ENCODE measurements at places on chromosomes 7 and 10.

- DNase-seq, result no peak
Observed at GRCh38 chr10:9596368-9596920, 1421.2 kb upstream of the CELF2 start.

- no peak for DNase-seq
Observed at GRCh38 chr7:95213809-95214492, 110.4 kb downstream of the PON1 start.

DNA sequence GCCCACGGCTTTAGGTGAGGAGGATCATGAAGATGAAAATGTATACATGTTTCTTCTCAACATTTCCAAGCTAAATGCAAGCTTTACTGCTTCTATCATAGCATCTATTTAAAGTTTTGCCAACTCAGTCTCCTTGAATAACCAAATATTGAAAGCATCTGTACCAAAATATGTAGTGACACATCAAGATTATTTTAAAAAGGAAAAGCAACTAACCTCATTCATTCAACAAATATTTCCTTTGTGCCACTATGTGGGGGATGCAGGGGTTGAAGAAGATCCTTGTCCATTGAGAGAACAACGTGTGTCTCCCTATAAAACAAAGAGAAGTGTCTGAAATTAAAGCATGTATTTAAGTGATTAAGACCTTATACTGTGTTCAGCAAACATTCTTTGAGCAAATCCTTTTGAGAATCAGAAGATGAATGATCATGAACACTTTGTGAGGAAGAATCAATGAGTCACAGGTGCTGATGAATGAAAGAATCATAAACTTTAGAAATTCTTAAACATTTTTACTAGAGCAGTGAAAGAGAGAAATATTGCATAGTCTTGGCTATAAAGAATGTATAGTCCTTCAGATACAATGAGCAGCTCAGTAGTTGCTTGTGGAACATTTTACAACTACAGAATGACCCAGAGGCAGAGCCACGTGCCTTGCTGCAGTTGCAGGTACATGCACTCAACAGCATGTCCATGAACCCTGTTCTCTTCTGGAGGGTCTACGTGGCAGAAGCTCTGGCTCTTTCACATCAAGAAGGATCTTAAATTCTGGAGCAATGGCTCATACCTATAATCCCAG is 13.9 kb downstream of the TAS2R60 start:
- DNase-seq, result no peak

GRCh38 chr10:24873281-24873683 is 79.1 kb downstream of the PRTFDC1 start:
- no peak for DNase-seq

GRCh38 chr7:17040716-17041115 is 158.9 kb upstream of the AGR3 start:
- no peak for DNase-seq

DNA sequence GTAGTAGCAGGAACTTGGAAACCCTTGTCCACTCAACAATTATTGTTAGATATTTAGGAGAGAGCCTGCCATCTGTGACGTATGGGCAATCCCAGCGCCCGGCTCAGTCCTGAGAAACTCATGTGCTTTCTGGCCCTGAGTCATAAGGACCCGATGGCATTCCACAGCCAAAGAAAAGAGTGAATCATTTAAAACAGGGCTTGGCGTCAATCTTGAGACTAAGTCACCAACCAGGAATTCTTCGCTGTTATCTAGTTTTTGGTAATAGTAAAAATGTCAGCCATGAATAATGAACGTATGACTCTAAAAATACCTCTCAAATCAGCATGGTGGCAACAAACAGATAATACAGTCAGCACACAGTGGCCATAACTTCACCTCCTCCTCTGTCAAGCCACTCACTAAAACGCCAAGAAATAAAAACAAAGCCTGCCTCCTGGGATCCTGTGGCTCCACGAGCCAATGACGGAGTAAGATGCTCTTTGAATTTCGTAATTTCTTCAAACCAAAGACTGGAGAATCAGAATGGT is 140.8 kb downstream of the ADAM12 start:
- DNase-seq, result no peak

- no peak for DNase-seq
Observed at GRCh38 chr10:73211106-73211811, 35.8 kb downstream of the DNAJC9 start.

GRCh38 chr10:132836832-132837540 is 51.0 kb upstream of the NKX6-2 start:
- peak; percentile 31 for DNase-seq

DNA sequence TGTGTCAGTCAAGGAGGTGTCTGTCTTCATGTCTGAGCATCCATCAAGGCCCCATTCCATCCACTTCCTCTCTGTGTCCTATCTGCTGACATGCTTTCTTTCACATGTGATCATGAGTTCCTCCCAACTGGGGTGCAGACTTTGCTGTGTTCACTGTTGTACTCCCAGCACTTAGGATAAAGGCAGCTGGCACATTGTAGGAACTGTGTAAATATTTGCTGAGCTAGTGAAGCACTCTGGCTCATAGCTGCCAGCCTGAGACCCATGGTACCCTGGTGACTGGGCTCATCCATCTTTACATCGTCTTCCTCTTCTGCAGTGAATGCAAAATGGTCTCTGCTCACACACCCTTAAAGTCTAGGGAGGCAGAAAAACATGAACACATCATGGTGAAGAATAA is 242.2 kb upstream of the IGFBP3 start:
- no peak for DNase-seq

DNA sequence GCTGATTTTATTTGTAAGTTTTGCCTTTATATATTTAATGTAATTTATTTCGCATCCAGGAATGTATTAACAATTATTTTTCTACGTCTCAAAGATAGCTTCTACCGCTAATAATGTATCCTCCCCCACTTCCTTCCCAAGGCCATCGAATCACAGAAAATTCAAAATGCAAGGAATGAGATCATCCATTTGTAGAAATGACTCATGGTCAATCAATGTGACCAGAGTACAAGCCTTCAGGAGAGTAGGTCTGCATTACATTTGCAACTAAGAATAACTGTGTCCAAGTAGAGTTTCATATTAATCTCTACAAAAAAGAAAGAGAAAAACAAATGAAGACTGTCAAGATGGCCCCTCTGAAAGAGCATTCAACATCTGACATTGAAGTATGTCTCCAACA is 205.9 kb upstream of the PHF14 start:
- DNase-seq, result no peak

DNA sequence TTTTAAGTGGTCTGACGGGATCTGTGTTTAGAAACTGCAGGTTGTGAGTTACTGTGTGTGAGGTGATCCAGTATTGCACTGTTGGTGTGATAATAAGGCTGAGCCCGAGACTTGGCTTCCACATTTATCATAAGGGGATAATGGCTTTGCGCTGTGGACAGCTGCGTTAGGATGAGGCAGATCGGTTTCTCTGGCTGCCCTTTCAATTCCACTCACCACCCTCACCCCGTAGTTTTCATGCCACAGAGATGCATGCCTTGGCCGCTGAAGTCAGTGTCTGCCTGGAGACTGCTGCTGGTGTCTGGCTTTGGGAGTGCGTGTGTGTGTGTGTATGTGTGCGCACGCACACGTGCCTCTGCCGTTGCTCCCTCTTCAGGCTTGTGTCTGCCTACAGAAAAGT is 273.0 kb downstream of the CCDC3 start:
- no peak for DNase-seq

GRCh38 chr7:133344275-133344674 is 91.4 kb downstream of the EXOC4 start:
- no peak for DNase-seq

- no peak for DNase-seq
Observed at GRCh38 chr7:114765331-114766040, 156.4 kb upstream of the MDFIC start.
